GM23248 (cell line): ENCODE measurements at places on chromosomes 4 and X.

DNA sequence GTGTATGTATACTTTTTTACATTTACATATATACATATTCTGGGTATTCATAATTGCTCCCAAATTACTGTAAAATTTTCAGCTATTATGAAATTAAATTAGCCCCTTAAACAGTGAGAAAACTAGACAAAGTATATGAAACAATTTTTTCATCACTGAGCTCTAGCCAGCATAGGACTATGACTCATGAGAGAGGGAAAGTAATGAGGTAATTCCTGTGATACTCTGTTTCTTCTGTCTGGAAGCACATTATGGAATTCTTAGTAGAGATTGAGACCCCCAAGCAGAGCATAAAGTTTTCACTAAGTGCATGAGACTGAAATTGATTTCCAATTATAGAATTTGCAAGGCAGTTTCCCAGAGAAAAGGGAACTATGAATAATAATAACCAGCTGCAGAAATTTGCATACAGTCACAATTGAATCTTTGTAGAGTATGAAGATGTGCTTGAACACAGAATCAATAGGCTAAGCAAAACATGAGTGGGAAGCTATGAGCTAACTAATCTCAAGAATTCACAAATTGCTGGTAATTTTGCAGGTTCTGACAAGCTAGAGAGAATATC, 779.3 kb downstream of the ARAP2 start:
- DNase-seq: no peak

GRCh38 chr4:52576961-52577623, 82.0 kb downstream of the USP46 start:
- DNase-seq: peak; percentile 52

GRCh38 chr4:8267077-8267476, 2.5 kb upstream of the HTRA3 start:
- DNase-seq: peak; percentile 89

DNA sequence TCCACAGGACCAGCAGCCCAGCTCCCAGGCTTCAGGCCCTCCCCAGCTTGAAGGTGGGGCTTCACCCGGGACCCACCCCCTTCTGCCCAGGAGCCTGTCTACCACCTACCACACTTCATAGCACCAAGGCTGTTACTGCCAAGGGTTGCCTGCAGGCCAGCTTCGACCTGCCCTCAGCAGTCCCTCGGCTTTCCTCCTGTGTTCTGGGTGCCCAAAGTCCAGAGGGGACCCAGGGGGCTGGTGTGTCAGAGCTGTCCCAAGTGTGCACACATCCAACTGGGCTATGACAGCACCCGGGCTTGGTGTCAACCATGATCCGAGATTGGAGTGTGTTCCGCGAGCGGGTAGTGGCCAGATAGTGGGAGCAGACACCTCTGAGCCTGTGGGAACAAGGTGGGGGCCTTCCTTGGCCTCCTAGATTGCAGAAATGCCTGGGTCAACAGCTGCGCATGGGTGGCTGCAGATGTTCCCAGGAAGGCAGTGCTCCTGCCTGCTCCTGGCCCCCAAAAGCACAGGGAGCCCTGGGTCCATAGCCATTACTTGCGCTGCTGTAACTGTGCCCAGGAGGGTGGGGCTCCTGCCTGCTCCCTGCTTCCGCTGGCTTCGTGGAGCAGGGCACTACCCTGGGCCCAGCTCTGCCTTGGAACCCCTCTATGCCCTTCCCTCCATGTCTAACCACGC, 16.8 kb downstream of the SULT1B1 start:
- DNase-seq: no peak

GRCh38 chr4:142124874-142125273, 488.5 kb downstream of the IL15 start:
- no peak for DNase-seq

- DNase-seq: peak; percentile 80
These were observed 78.6 kb downstream of the CAMK2D start for GRCh38 chr4:113682730-113683537.

GRCh38 chrX:130987241-130987640, 70.9 kb upstream of the ARHGAP36 start:
- DNase-seq: no peak

DNA sequence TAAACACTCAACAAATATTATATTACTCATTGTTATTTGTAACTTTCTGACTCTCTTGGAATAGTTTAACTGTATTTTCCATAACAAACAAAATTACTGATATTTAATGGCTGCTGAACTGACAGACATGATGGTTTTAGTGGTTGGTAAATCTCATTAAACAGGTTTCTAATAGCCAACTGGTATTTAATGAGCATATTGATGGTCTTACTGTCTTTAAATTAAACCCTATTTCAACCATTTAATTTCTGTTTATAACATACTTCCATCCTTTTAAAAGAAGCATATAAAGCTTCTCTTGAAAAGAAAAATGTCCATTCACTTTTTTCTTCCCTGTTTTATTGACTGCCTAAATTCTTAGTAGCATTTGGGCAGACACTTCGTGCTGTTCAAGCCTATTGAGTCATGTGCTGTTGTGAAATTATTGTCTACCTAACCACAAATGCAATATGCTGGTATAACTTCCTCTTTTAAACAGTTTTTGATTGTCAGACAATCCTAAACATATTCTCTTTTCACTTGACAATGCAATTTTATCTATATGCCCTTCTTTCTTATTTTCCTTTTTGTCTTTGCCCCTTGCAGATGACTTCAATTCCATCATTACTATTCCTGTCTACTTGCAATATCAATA, 163.9 kb upstream of the SLC7A11 start:
- DNase-seq: peak; percentile 83

DNA sequence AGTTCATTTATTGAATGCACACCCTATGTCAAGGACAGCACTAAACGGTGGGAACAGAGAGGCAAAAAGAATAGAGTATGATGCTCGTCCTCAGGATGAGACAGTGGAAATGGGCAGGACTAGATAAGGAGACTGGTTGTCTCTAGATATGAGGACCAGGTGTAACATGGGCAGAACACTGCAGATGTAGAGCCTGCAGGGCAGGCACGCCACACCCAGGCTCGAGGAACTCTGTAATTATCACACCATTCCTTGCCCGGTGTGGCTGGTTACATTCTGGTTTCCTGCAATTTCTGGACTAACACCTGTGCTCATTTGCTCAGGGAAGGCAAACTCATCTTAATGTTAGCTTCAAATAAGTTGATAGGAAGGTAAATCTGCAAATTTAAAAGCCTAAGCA, 334.4 kb downstream of the DHX15 start:
- no peak for DNase-seq

GRCh38 chr4:139912445-139912844, 241.5 kb downstream of the MAML3 start:
- peak; percentile 29 for DNase-seq

DNA sequence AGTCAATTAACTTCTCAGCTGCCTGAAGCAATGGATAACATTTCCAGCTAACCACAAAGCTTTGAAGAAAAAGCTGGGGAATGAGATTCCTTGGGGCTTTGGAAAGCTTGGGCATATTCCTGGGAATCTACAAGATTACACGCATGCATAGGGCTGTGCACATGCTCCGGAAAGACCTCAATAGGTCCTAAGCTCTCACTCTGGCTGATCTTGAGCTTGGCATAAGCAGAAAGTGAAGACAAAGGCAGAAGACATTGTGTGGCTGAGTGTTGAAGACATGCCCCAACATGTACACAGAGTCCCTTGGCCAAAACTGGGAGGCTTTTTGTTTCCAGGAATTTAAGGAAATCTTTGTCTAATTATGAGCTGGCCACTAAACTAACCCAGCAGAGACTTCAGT, 31.2 kb downstream of the ATG4A start:
- DNase-seq: peak; percentile 12

- no peak for DNase-seq
These were observed 9.7 kb upstream of the MYOZ2 start for GRCh38 chr4:119125931-119126330.

DNA sequence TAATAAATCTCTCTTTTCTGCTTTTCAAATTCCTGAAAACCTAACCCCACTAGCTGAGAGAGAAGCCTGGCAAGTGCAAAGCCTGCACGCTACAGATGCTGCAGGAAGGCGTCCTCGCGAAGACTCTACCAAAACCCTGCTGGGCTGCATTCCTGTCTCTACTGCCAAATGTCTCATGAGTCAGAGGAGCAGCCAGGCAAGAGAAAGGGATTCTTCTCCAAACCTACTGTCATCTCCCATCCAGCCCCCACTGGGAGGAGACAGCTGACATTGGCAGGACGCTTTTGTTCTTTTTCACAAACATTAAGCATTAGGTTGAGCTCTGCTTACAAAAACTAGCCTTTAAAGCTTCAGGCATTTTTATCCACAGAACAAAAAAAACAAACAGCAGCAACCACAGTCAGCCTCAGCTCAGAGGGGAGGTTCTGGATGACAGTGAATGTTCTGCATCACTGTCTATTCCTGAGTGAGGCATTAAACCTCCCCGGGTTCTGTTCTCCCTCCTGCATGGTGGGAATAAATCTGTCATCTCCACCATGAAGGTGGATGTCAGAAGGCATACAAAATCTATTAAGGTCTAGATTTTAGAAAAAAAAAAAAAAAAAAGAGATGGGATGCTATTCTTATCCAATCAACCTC, 18.0 kb downstream of the CRMP1 start:
- peak; percentile 66 for DNase-seq

DNA sequence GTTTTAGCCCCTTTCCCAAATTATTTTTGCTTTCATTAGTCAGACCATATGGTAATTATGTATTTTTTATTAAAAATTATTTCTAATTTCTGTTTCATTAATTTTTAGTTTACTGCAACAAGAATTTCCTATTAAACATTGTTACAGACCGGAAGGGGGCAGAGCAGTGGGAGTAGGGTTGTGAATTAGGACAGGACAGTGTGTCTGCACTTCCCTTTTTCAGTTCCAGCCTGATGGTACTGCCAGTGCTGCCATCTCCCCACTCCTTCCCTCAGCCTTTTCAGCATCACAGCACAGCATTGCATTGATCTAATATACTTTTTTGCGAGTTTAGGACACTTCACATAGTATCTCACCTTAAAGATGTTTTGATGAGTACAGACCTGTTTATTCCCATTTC, 76.5 kb downstream of the STIM2 start:
- DNase-seq: no peak

- no peak for DNase-seq
These were observed 12.5 kb downstream of the MORC4 start for GRCh38 chrX:106987488-106987887.

DNA sequence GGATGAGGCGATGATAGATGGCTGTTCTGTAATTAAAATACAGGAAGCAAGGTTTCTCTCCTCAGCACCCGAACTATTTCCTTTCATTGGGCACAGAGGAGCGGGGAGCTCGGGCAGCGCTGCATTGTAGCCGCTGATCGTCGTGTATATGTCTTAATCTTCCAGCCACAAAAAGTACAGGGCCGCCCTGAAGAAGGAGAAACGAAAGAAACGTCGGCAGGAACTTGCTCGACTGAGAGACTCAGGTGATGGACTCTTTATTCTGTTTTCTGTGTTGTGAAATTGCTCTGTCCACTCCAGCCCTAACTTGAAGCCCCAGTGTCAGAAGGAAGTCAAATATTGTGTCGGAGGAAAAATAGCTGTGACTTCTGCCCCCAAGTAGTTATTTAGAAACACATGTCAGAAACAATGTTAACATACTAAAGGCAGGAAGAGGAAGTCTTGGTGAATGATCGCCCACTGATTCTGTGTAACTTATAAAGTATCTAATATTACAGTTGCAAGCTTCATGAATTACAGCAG, 546 bp downstream of the ZRSR2 start:
- peak; percentile 27 for DNase-seq

GRCh38 chr4:143253166-143253565, 68.4 kb downstream of the USP38 start:
- DNase-seq: peak; percentile 10

GRCh38 chr4:157988641-157989040, 184.2 kb downstream of the GASK1B start:
- no peak for DNase-seq

DNA sequence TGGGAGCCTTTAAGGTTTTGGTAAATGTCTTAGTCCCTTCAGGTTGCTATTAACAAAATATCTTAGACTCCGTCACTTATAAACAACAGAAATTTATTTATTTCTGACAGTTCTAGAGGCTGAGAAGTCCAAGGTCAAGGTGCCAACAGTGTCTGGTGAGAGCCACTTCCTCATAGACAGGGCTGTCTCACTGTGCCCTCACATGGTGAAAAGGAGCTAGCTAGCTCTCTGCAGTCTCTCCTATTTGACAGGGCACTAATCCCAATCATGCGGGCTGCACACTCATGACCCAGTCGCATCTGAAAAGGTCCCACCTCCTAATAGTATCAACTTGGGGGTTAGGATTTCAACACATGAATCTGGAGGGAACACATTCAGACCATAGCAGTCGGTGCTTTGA, 63.4 kb upstream of the KLF3 start:
- no peak for DNase-seq

DNA sequence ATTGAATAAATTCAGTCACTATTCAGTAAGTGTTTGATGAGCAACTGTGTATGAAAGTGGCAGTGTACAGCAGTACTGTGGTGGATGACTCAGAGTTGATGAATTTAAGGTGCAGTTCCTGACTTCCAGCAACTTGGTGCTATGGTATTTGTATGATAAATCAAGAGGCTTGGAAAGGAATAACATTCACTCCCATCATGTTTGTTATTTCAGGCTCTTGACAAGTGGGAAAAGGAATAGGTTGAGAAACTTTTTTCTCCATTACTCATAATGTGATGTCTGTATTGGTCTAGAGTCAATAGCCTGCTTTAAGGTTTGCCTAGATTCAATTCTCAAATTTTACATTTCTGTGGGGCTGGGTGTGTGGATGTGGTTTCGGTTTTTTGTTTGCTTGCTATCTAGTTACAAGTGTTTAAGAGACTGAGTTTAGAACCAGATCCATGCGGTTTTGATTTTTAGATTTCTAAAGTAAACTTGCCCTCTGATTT, 35.1 kb upstream of the CYP2U1 start:
- peak; percentile 91 for DNase-seq

GRCh38 chr4:110224812-110225211, 26.4 kb upstream of the ELOVL6 start:
- DNase-seq: peak; percentile 32

DNA sequence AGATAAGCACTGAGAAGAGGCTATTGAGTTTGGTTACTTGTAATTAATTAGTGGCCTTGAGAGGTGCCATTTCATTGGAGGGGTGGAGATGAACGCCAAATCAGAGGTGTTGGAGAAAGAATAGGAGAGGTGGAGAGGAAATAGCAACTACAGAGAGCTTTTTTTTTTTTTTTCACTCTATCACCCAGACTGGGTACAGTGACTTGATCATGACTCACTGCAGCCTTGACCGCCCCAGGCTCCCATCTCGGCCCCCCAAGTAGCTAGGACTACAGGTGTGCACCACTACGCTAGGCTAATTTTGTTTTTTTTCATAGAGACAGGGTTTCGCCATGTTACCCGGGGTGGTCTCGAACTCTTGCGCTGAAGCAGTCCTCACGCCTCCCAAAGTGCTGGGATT, 5.2 kb downstream of the NHS start:
- DNase-seq: no peak

DNA sequence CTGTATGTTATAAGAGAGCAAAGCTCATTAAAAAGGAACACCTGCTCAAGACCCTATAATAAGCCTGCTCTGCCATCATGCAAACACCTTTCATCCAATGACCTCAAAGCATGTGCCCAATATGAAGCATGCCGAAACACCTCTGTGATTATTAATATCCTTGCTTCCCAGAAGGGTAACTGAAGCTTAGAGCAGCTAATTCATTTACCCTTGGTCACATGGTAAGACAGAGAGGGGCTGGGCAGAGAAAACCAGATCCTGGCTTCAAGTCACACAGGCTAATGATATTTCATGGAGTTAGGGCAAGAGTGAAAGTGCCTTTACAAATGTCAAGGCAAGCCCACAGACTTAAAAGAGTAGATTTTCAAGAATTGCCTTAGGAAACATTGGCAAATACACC, 5.6 kb downstream of the AMOT start:
- DNase-seq: no peak
